NCI-H460 (cell line): ENCODE measurements at places on chromosomes 12 and 14. TPM values are rescaled to one million over a fixed set of nuclear protein-coding genes. Genes with fewer than 3 reads are reported as not detected.
A peak's percentile ranks its signal among the peaks of the same experiment; 100 is the strongest.

Gene ADGRD1
- total RNA-seq: 206 and 239 TPM in 2 replicates

DNA sequence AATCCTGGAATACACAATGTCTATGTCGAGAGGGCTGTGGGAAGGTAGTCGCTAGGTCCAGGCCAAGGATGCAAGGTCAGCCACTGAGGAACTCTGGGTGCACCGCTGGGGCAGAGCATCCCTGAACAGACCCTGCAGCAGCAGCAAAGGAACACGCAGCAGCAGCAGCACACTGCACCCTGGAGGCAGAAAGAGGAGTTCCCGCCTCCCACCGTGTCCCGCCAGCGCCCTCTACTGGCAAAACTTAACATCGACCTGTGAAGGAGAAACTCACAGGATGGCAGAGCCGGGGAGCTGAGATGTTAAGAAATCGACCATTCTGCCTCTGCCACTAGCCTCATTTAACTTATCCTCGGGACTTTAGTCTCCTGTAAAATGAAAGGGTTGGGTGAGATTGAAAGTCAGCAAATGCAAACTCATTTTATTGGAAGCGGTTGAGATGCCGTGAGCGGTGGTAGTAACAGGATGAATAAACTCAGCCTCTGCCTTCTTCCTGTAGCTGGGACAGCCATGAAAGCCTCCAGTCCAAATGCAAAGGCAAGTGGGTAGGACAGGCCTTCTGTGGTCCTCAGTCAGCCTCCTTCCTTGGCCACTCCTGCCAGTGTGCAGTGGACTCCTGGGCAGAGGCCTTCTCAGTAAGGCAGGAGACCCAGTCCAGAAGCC, 45.6 kb downstream of the STAB2 start:
- peak; percentile 80 for DNase-seq

- DNase-seq: no peak
Observed at GRCh38 chr12:129296671-129297070, 443.4 kb downstream of the GLT1D1 start.

Gene KRT2
- not detected in 2 replicates for total RNA-seq

DNA sequence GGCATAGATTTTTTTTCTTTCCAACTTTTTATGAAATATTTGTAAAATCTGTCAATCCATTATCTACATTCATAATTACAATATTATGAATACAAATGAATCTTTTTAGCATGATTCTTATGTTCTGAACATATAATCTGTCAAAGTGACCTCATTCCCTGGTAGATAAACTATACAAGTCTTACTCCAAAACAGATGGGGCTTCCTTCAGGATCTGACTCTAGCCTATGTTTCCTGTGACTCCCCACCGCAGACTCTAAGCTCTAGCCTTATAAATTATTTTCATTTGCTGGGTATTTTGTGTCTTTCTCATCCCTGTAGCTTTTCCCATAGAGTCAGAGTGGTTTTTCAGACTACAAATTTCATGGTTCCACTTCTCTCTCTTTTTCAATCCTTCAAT, 202.1 kb upstream of the KITLG start:
- no peak for DNase-seq

Gene SPIC
- not detected in 2 replicates for total RNA-seq

GRCh38 chr14:97379091-97379531, 581.9 kb downstream of the VRK1 start:
- no peak for DNase-seq

- DNase-seq: no peak
Observed at GRCh38 chr14:36477266-36477665, 42.8 kb downstream of the NKX2-1 start.

GRCh38 chr14:101716956-101717662, 44.4 kb upstream of the PPP2R5C start:
- no peak for DNase-seq

- DNase-seq: no peak
Observed at GRCh38 chr12:103731539-103731938, 109.5 kb downstream of the NT5DC3 start.

GRCh38 chr14:33370426-33370825, 431.7 kb downstream of the NPAS3 start:
- DNase-seq: no peak

- DNase-seq: no peak
Observed at GRCh38 chr14:21525962-21526671, at the start of gene SALL2. SALL2 (minus strand) TSS chr14:21526346; CDS start chr14:21526127, 219 bp downstream.

GRCh38 chr12:52873513-52873831, 24.7 kb upstream of the KRT78 start:
- DNase-seq: no peak

Gene GPD1
- total RNA-seq: 0.07 TPM in 1 of 2 replicates, not detected in the other

DNA sequence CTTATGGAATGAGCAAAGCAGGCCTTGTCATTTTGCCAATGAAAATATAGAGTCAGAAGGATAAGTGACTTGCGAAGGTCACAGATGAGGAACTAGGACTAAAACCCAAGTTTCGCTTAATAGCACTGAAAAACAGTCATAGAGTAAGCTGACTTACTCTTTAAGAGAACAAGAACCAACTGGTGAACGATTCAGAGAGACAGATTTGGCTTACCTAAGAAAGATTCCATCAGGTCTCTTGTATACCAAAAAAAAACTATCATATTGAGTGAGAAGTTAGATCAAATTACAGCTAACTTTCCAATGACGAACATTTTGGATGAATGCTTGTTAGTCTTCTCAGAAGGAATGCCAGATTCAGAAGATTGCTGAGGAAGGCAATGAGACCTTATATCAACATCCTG, 74.2 kb downstream of the ZFC3H1 start:
- no peak for DNase-seq

- DNase-seq: no peak
Observed at GRCh38 chr14:39452680-39453079, 20.4 kb upstream of the FBXO33 start.

DNA sequence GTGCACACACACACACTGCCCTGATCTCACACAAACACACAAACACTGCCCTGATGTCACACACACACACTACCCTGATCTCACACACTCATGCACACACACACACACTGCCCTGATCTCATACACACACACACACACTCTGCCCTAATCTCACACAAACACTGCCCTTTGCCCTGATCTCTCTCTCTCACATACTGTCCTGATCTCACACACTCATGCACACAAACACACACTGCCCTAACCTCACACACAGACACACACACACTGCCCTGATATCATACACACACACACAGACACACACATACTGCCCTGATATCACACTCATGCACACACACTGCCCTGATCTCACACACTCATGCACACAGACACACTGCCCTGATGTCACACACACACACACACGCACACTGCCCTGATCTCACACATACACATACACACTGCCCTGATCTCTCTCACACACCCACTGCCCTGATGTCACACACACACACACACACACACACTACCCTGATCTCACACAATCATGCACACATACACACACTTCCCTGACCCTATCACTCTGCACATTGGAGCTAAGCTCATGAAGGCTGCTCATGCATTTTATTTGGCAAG, 97.6 kb upstream of the DIO3 start:
- DNase-seq: no peak

DNA sequence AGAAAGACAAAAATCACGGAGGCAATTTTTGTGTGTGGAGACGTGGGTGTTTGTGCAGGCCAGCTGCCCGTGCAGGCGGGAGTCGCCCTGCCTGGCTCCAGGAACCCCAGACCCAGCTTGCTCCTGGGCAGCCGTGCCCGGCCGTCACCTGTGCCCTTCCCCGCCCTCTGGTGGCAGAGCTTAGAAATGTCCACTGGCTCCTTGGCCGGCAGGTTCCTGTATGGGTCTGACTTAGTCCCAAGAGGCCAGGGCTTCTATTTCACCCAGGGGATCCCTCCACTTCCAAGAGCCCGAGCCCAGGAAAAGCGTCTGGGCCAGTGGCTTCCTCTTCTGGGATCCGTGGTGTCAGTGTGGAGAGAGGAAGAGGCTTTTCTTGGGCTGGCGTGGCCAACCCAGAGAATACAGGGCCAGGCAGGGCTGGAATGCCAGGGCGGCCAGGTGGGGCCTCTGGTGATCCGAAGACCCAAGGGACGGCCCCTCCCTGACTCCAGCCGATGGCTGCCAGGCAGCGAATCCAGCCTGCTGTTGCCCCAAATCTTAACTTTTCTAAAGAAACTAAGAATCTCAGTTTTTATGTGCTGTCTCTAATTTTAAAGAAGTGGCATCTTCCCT, 120.9 kb downstream of the TMEM132C start:
- peak; percentile 15 for DNase-seq

- peak; percentile 85 for DNase-seq
Observed at GRCh38 chr12:114668151-114668885, 15.7 kb downstream of the TBX3 start.

DNA sequence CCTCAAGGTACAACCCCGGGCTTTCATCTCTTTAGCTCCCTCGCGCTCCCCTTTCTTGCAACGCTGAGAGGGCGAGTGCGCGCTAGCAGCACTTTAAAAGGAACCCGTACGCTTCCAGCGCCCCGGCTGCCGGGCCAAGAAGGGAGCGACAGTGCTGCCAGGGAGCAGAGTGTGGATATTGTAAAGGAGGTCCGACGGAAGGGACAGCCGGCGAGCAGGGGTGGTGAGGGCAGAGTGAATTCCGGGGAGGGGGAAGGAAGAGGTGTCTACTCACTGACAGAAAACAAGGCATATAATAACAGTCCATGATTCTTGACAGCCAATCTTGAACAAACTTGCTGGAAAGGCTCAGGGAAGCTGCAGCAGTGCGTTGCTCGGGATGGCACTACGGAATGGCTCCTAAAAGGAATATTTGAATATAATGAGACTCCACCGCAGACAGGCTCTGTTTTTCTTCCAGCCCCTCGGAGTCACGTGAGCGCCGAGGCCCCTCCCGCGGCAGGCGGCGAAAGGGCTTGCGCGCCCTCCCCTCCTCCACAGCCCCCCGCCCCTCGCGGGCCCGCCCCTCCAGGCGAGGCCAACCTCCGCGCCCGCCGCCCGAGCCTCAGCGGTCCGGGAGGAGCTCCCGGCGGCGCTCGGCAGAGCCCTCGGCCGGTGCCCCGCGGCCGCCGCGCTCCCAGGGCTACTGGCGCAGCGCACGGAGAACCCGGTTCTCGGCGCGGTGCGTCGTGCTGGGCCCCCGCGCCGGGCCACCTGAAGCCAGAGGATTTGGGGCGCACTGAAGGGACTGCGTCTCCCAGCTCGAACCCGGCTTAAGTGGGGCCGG, 3.4 kb downstream of the BMP4 start:
- DNase-seq: no peak

DNA sequence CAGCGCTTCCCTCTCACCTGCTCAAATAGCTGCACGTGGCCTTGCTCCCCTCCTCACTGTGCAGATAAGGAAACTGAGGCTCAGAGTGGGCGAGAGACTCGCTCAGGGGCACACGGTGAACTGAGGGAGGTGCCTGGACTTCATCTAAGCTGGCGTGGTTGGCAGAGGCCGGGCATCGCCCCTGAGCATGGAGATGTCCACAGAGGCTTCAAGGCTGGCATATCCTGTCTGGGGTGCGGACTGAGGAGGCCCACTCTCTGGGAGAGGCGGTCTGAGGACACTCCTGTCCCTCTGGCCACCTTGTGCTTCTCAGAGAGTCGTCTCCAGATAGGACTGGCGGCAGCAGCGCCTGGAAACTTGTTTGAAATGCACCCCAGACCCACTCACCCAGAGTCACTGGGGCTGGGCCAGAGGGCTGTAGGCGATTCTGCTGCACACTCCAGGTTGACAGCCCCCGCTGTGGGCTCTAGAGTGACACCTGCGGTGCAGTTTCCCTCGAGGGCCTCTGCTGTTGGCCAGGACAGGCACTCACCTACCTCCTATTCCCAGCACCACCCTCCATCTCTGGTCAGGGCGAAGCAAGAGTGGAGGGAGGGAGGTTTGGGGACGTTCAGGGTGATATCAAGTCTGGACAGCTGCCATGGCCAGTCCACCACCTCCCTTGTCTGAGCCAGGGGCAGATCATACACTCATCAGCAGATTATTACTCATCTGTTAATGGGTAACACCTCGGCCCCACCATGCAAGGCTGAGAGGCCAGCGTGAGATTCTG, 11.2 kb upstream of the LBHD2 start:
- DNase-seq: no peak

GRCh38 chr12:79183926-79184325, 319.4 kb downstream of the SYT1 start:
- DNase-seq: no peak

Gene PAX9
- total RNA-seq: 9.6 and 9.9 TPM in 2 replicates

- DNase-seq: no peak
Observed at GRCh38 chr14:62234849-62235248, 472.6 kb downstream of the SNAPC1 start.

DNA sequence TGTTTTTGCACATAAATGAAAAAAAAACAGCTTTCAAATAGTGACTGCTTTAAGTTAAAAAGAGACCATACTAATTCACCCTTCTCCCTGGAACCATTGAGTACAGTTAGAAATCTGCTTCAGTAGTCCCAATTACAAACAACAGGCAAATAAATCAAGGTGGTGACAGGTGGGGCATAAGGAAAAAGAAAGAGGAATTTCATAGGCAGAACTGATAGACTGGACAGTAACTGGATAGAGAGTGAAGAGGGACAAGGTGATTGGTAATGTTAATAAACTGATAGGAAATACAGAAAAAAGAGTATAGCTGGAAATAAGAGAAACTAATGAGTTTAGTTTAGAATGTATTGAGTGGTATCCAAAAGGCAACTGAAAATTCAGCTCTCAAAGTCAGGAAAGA, 56.0 kb downstream of the SLC41A2 start:
- no peak for DNase-seq

- DNase-seq: no peak
Observed at GRCh38 chr14:81818271-81818670, 284.6 kb upstream of the SEL1L start.

GRCh38 chr12:79673354-79673753, 17.4 kb downstream of the PAWR start:
- no peak for DNase-seq

Gene BICDL1
- total RNA-seq: 3.2 and 4.2 TPM in 2 replicates
